ENCODE measurements at places on chromosomes 1 and 21.

DNA sequence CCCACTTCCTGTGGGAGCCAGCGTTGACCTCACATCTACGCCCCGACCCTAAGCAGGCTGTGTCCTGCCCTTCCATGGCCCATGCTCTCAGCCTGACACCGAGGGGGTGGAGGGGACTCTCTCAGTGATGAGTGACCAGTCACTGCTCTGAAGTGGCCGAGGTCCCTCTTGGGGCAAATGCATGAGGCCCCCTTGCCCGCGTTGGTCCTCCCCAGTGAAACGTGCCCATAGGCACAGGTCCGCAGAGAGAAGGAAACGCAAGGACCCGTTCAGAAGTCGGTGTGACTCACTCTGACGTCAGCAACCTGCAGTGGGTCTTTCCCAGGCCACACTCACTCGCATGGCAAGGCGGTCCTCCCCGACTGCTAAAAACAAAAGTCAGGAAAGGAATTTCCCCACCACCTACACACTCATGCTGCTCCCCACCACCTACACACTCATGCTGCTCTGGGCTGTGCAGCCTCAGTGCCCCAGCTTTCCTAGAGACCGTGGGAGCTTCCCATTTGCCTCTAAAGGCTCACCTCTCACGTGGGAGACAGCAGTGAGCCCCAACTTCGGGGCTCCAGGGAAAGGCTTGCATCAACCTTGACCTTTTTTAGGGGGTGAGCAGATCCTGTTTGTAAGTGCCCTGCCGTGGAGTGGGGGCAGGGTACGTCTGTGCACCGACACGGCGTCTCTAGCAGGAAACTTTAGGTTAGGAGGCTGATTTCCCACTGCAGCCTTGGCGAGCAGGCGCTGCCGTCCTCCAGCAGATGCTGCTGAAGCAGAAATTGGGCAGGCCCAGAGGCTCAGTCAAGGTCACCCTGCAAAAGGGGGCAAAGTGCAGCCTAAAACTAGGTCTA, 11.4 kb downstream of the UBASH3A start:
- no peak for DNase-seq

DNA sequence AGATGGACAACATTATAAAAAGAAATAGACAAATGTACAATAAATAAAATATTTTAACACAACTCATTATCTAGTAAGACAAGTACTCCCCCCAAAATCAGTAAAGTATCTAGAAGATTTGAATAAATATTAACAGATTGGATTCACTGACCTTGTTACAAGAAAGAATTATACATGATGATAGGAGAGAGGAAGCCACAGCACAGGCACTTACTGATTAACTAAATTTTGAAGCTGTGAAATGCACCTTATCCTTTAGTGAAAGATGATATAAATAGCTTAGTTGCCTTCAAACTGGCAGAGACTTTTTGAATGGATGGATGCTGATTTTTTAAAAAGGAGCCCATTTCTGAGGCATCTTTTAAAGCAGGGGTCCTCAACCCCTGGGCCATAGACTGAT, 8.5 kb downstream of the CR1 start:
- no peak for DNase-seq

DNA sequence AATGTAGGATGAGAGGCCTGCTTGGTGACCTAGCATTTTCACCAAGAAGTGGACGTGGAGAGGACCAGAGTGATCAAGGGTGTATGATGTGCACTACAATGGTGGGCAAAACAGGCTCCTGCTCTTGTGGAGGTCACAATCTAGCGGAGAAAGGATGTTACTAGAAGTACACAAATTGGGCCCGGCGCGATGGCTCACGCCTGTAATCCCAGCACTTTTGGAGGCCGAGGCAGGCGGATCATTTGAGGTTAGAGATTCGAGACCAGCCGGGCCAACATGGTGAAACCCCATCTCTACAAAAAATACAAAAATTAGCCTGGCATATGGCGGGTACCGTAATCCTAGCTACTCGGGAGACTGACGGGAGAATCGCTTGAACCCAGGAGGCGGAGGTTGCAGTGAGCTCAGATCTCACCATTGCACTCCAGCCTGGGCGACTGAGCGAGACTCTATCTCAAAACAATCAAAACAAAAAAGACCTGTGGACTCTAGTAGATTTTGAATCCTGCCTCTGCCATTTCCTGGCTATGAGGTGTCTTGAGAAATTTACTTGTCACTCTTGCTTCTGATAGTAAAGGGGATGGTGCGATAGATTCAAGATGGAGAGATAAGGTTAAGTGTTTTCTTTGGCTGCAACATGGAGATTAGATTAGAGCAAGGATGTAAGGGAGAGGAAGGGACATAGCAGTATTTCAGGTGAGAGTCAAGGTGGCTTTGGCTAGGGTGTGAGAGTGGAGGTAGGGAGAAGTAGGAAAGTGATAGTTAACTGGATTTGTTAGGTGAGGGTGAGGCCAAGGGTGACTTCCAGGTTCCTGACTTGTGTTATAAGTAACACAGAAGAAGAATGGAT, 7.1 kb downstream of the KLF18 start:
- no peak for DNase-seq

- no peak for DNase-seq
Observed at GRCh38 chr1:28172713-28173150, 3.8 kb downstream of the PTAFR start.

All from NCI-H146 (cell line).